ENCODE measurements at places on chromosomes 13 and 19.

DNA sequence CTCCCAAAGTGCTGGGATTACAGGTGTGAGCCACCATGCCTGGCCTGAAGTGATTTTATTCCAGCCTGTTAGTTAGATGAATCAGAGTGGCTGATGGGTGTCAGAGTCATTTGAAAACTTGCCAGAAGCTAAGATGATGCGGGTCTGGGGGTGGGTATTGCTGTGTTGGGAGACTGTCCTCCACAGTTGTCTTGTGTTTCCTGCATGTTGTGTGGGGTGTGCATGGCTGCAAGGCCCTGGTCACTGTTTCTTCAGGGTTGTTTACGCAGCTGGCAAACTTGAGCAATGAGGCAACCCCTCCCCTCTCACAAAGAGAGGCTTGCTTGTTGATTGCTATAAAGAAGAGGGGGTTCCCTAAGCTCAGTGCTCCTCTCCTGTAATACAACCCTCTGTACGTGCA lies 71.8 kb downstream of the TRPM4 start:
- DNase-seq = no peak

DNA sequence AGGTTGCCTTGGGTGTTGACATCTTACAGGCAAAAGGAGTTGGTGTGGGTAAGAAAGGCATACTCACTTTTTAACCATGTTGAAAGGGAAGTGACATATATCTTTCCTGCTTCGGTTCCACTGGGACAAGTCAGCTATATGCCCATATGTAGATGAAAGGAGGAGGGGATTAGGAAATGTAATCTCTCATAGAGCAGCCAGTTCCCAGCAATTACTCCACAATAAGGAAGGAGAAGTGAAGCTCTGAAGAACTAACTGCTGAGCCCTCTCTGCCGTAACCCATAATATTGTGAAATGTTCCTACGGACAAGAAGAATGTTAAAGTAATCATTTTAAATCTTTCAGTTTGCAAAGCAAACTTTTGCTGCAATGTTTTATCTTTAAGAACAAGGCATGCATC lies 82.2 kb downstream of the EDNRB start:
- DNase-seq = no peak

DNA sequence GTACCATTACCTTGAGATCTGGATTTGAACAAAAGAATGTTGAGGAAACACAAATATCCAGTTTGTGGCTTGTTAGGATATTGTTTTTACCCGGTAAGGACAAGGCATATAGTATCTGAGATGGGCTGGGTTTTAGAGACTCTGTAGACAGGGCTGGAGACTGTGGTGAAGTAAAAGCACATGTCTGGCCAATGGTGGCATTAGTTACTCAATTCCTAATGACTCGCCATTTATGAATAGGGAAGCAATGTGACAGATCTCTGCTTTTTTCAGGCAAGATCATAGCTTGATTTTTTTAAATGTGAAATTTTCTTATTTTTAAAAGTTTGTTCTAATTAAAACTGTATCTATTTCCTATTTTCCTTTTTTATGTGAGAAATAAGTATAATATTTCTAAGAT lies 371.1 kb upstream of the SPRY2 start:
- DNase-seq = no peak

- DNase-seq = no peak
Observed at GRCh38 chr13:82751206-82751605, 1131.1 kb downstream of the SLITRK1 start.

DNA sequence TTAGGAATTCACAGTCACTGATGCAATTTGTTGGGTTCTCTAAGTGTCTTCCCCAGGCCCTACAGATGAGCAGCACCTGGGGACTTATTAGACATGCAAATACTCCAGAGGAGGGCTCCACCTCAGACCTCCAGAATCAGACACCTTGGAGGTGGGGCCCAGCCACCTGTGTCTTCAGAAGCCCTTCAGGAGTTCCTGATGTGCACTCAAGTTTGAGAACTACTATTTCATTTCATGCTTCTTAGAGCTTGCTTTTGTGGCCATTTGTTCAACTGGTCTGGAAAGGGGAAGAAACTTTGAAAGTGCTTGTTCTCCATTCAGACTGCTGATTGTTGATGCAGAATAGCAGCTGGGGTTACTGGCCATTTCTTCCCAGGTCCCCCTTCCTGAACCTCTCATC lies 472.0 kb downstream of the COG6 start:
- DNase-seq = no peak

- no peak for DNase-seq
Observed at GRCh38 chr13:66102864-66103263, 1127.3 kb downstream of the PCDH9 start.

- DNase-seq = no peak
Observed at GRCh38 chr13:22717036-22717435, 463.7 kb upstream of the SGCG start.

All from SHP77 (cell line).